ENCODE measurements at places on chromosomes 11 and 22. TPM values are rescaled to one million over a fixed set of nuclear protein-coding genes. Genes with fewer than 3 reads are reported as not detected.
A peak's percentile ranks its signal among the peaks of the same experiment; 100 is the strongest.

- no peaks in the 10 kb centered on the region for H3K27me3 ChIP-seq
- no peaks in the 10 kb centered on the region for H3K4me1 ChIP-seq
- DNase-seq: no peak
- no peak overlapping the region for H3K4me3 ChIP-seq
- no peak overlapping the region for H3K27ac ChIP-seq
- H3K36me3 ChIP-seq: no peaks in the 10 kb centered on the region
These were observed 90.6 kb downstream of the LARGE1 start for GRCh38 chr22:33829546-33830280.

GRCh38 chr11:65428578-65429067 is 6.0 kb downstream of the NEAT1 start:
- peaks cover 38% of the 10 kb centered on the region for H3K36me3 ChIP-seq
- peak overlapping the region; percentile 99 for H3K4me3 ChIP-seq
- DNase-seq: no peak
- H3K27me3 ChIP-seq: no peaks in the 10 kb centered on the region
- H3K27ac ChIP-seq: peak overlapping the region; percentile 99

DNA sequence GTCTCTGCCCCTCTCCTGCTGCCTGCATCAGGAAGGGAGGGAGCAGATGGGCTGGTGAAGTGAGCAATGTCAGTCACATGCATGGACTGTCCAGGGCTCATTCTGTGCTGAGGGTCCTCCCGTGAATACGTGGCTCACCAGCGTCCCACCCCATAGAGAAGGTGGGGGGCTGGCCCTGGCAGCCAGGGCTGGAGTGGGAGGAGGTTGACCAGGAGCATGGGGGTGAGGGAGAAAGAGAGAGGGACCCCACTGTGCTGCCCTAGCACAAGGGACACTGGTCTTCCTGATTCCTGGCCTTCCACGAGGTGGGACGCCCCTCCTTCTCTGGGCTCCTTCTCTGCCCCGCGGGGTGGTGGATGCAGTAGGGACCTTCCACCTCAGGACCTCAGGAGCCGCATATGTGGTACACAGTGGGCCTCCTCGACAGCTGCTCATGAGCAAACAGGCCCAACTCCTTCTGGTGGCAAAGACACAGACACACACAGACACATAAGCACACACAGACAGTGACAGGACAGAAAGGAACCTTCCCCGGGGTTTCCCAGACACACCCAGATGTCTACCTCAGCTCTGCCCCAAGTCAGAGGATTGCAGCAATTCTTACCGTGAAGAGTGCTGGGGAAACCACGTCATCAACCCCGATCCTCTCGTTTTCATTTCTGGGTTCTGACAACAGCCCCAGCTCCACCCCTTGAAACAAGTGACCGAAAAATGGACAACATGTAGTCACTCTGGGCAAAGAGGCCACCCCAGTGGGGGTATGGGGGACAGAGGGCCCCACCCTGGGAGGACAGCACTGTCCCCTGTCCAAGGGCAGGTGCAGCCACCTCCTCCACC is 3.6 kb upstream of the APOBEC3A start:
- DNase-seq: peak; percentile 23
- H3K36me3 ChIP-seq: no peaks in the 10 kb centered on the region
- H3K27ac ChIP-seq: no peak overlapping the region
- no peak overlapping the region for H3K4me3 ChIP-seq
- H3K4me1 ChIP-seq: no peaks in the 10 kb centered on the region
- no peaks in the 10 kb centered on the region for H3K27me3 ChIP-seq

DNA sequence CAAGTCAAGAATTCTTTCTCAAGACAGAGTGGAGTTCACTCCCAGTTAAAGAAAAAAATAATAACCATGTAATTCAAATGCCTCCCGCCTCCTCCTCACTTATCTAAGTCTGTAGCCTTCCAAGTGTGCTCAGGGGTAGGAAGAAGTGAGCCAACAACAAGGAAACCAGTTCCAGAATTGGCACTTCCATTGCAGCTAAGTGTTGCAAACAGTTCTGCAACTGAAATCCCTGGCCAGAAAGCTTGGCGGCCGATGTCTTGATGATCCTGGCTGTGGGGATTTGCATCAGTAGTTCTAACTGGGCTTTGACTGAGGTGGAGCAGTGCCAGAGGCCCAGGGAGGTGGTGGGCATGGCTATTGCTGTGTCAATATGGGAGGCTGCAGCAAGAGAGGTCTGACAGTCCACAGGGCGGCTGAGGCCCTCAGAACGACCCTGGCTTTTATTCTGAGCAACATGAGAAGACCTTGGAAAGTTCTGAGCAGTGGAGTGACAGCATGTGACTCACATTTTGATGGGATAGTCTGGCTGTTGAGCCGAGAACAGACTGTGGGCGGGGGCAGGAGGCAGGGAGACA is 19.2 kb downstream of the DHCR7 start:
- no peak overlapping the region for H3K27ac ChIP-seq
- no peaks in the 10 kb centered on the region for H3K4me1 ChIP-seq
- H3K4me3 ChIP-seq: no peak overlapping the region
- no peaks in the 10 kb centered on the region for H3K36me3 ChIP-seq
- DNase-seq: no peak

Gene OAF
- total RNA-seq: 48.2 TPM

Gene DGAT2
- 1.4 TPM for total RNA-seq

Gene TPBGL
- total RNA-seq: 0.69 TPM
